ENCODE measurements at places on chromosomes 7 and 10.
A peak's percentile ranks its signal among the peaks of the same experiment; 100 is the strongest.

DNA sequence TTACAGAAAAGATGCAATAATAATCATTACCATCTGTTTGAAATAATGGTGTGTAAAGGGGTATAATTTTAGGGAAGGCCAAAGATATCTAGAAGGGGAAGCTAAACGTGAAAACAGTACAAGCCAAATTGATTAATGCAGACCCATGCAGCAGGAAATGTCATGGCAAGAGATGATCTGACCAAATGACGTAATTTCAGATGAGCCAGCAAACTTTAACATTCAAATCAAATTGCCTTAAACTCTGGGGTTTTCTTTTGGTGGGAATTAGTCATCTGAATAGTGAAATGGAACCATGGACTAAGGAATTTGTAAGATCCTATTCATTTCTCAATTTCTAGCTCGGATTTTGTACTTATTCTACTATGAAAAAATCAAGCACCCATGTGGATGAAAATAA is 21.4 kb upstream of the SCIN start:
- DNase-seq: no peak

DNA sequence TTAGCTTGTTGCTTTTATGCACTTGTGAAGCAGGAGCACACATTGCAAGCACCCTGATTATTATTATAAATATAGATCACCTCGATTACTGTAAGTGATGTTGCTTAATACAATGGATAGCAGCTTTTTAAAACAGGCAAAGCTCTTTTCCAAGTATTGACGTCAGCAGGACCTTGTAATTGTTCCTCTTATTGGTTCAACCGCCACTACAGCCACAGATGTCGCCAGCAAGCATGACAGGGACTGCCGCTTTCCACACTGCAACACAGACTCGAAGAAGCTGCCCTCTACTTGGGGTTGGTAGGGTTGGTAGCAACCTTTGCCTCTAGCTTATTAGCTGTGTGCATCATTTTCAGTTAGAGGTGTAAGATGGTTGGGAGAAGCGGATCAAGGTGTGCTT is 167.6 kb downstream of the ZNF365 start:
- DNase-seq: no peak

DNA sequence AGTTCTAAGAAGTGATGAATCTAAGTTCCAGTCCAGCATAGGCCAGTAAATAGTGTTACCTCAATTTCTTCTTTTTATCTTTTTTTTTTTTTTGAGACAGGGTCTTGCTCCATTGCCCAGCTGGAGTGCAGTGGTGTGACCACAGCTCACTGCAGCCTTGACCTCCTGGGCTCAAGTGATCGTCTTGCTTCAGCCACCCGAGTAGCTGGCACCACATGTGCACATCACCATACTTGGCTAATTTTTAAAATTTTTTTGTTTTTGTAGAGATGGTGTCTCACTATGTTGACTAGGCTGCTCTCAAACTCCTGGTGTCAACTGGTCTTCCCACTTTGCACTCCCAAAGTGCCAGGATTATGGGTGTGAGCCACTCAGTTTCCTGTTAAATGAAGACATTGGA is 126.6 kb upstream of the LYZL2 start:
- DNase-seq: no peak

DNA sequence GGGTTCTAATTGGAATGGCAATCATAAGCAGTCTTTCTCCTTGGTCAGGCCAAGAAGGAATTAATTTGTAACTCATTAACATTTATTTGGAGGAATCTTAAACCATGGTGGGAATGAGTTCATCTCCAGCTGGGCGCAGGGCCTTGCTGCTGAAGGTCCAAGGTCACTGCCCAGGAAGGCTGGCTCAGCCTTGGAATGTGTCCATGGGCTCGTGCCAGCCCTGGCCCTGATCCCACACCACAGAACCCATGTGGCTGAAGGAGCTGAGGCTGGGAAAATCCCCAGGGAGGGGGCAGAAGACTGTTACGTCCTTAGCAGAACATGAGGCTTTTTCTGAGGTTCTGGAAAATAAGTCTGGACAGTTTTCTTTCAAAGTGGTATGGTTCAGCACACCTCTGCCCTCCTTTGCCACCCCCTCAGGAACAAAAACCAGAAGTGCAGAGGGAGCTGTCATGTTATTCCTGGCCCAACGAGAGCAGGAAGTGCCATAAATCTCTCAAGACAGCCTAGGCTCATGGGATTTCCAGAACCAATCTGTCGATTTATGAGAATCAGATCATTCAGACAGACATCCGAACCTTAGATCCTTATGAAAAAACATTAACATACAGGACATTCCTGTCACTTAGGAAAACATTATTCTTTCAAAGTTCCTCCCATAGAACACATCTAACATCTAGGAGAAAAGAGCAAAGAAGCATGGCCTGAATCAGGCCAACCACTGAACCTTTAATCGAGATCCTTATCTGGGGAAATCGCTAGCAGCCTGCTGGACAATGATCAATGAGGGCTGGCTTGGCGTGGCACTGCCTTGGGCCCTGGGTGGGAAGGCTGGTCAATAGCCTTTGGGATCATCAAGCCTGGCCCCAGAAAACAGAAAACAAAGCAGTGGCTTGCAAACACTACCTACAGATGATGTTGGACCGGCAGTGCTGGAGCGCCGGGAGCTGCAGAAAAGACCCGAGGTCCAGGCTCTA is 134.3 kb downstream of the TAX1BP1 start:
- no peak for DNase-seq

- DNase-seq: no peak
Measured at GRCh38 chr7:66211429-66211828, 6.3 kb downstream of the TPST1 start.

- DNase-seq: no peak
Measured at GRCh38 chr10:78351809-78352208, 318.1 kb downstream of the RPS24 start.

DNA sequence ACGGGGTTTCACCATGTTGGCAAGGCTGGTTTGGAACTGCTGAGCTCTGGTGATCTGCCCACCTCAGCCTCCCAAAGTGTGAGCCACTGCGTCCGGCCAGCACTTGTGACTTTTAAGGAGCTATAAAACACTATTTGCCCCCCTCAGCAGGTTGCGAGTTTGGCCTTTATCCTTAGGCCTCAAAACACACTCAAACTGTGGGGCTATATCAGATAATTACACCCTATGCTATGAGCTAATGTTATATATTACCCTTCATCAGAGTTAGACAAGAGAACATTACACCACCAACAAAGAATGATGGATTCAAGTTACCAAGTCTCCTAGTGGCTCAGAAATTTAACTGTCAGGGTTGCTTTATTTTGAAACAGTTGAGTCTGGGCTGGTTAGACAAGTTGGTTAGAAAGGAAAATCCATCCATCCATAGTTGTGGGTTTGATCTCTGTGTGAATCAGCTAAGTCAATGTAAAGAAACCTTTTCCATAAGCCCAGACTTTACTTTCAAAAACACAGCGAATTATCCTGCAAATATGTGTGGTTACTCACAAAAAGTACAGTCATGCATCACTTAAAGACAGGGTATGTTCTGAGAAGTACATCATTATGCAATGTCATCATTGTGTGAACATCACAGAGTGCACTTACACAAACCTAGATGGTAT is 115.8 kb downstream of the SEMA3D start:
- peak; percentile 60 for DNase-seq

- no peak for DNase-seq
Measured at GRCh38 chr10:6023661-6024333, 38.4 kb downstream of the IL2RA start.

DNA sequence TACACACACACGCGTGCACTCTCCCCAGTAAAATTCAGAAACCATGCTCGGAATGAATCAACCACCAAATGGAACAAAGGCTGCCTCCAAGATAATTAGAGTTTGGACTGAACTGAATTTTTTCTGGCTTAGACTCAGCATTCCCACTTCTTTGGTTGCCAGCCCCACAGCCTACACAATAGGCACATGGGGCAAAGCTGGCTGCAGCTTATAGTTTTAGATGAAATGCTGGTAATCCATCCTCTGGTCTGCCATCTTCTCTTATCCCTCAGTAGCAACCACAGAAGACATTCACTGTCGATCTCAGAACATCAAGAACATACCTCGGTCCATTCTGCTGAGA is 44.2 kb downstream of the PDE1C start:
- DNase-seq: no peak

GRCh38 chr7:75950111-75950681 is 35.2 kb downstream of the POR start:
- no peak for DNase-seq

GRCh38 chr7:45174966-45175765 is 17.6 kb downstream of the RAMP3 start:
- DNase-seq: no peak

- no peak for DNase-seq
Measured at GRCh38 chr7:75711656-75712514, 26.9 kb downstream of the HIP1 start.

- no peak for DNase-seq
Measured at GRCh38 chr10:49605216-49605938, 4.7 kb upstream of the SLC18A3 start.

- no peak for DNase-seq
Measured at GRCh38 chr10:53023411-53023810, 250.8 kb upstream of the MBL2 start.

GRCh38 chr10:10796061-10796773 is 221.5 kb upstream of the CELF2 start:
- DNase-seq: no peak

- DNase-seq: peak; percentile 1
Measured at GRCh38 chr10:71845410-71846405, 5.3 kb downstream of the PSAP start.

- no peak for DNase-seq
Measured at GRCh38 chr10:17586821-17587234, 30.3 kb downstream of the HACD1 start.

DNA sequence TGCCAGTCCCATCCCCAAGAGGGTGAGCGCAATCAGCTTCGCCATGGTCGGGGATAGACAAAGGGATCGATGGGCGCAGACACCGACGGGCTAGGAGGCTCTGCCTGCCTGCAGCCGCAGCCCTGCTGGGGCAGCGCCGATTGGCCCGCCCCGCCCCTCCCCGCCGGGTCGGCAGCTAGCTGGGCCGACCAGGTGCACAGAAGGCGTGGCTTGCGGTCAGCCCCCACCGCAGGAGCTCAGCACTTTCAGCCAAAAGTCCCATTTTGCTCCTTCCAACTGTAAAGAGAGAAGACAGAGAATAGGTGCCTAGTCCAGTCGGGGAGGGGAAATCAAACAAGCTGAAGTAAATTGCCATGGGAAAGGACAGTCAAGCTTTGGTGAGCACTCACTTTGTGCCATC is at the start of gene PON1:
Gene PON1 (minus strand): TSS at position 102 of the 400 bp plus-strand sequence. CDS start 57 bp downstream, at position 45.
- DNase-seq: peak; percentile 96

GRCh38 chr10:89029785-89030437 is 39.3 kb downstream of the FAS start:
- DNase-seq: peak; percentile 77

DNA sequence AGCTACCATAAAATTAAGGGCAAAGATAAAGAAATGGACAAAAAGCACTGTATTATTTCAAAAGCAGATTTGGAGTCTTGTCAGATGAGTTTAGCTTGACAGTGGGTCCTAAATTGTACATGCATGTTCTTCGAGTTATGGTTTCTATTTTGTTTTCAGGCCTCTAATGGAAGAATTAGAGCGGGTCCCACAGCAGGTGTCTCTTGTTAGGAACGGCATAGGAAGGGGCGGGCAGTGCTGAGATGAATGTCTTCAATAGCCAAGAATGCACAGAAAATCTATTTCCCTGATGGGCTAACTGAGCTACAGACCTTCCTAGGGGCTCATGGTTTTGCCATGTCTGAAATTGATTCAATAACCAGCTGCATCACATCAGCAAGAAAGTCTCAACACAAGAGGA is 304.4 kb downstream of the FRMD4A start:
- DNase-seq: no peak

DNA sequence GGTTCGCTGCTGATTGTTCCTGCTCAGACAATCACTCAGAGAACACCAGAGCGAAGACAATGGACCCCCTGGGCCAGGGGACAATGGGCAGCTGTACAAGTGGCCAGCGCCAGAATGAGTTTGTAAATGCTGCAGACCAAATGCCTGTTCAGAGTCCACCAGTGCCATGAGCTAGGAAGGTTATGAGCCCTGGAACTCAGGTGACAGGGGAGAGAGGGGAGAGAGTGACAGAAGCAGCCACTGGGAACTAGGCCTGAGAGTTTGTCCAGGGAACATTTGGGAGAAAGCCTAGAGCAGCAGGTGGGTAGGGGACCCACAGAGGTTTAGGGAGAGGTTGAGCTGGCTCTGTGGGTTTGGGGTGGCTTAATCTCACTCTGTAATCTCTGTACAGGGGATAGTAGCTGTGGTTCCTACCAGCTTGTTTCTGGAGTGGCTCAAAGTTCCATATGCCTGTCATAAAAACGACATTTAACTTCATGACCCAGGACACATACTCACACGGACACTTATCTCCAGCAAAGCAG is 60.4 kb downstream of the C10orf105 start:
- DNase-seq: peak; percentile 18

DNA sequence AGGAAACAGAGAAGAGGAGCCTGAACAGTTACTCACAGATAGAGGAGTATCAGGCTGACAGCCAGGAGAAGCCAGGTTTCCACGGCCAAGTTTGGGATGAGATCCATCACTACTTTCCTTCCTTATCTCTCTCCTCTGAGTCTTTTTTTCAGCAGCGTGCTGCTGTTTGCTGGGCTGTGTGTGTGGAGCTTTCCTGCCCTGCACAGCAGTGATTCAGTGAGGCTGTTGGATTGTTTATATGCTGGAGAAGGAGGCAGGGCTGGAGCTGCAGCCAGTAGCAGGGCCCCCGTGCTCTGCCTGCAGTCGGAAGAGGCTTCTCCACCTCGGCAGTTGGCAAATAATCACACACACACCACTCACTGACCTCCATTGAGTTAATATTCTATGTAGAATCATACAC is at the start of gene CYP3A7:
Gene CYP3A7 (minus strand): TSS at position 210 of the 400 bp plus-strand sequence. CDS start 103 bp downstream, at position 107.
- no peak for DNase-seq

DNA sequence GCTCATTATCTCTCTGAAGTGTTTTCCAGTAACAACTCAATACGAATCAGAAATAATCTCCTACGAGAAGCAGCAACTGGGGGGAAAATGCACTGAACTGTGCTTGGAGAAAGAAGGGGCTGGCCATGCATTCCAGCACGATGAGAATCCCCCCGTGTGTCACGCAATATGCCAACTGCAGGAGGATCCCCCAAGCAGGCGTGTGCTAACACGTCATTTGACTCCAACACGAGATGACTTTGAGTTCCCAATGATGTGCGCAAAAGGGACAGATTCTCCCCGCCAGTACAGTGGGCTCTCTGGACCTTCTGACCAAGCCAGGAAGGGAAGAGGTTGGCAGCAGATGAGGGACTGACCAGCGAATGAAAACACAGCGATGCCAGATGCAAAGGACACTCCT is 105.5 kb downstream of the KCNMA1 start:
- no peak for DNase-seq

GRCh38 chr7:130309986-130310385 is 17.0 kb downstream of the CPA4 start:
- no peak for DNase-seq

- no peak for DNase-seq
Measured at GRCh38 chr7:148849393-148850098, 34.5 kb downstream of the EZH2 start.

GRCh38 chr10:109924967-109925620 is 1.8 kb upstream of the XPNPEP1 start:
- no peak for DNase-seq

- no peak for DNase-seq
Measured at GRCh38 chr7:25597946-25598345, 369.7 kb upstream of the NPVF start.

- DNase-seq: no peak
Measured at GRCh38 chr7:114859477-114859876, 62.4 kb upstream of the MDFIC start.

All from NCI-H1417 (cell line).